Substantia nigra (tissue), 51 donors: ENCODE measurements at places on chromosomes 7 and 10.

- no peak for DNase-seq
Measured at GRCh38 chr10:76453997-76454396, 1022.6 kb downstream of the LRMDA start.

DNA sequence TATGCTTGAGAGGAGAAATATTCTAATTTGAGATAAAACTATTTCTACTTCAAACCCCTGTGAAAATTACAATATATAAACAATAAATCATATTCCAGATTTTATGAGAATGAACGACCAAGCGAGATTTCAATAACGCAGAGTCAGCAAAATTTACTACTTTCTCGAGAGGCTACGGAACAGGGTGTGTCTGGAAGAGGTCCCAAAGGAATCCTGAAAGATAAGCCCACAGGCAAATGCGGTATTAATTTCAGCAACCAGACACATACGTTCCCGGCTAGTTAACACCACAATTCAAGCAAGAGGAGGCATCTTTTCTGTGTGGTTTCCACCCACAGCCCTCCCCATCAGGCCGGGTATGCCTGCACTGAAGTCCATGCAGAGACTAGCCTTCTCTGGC, 26.4 kb downstream of the BEND7 start:
- DNase-seq: no peak

GRCh38 chr7:50618281-50618680, 53.1 kb upstream of the DDC start:
- no peak for DNase-seq

DNA sequence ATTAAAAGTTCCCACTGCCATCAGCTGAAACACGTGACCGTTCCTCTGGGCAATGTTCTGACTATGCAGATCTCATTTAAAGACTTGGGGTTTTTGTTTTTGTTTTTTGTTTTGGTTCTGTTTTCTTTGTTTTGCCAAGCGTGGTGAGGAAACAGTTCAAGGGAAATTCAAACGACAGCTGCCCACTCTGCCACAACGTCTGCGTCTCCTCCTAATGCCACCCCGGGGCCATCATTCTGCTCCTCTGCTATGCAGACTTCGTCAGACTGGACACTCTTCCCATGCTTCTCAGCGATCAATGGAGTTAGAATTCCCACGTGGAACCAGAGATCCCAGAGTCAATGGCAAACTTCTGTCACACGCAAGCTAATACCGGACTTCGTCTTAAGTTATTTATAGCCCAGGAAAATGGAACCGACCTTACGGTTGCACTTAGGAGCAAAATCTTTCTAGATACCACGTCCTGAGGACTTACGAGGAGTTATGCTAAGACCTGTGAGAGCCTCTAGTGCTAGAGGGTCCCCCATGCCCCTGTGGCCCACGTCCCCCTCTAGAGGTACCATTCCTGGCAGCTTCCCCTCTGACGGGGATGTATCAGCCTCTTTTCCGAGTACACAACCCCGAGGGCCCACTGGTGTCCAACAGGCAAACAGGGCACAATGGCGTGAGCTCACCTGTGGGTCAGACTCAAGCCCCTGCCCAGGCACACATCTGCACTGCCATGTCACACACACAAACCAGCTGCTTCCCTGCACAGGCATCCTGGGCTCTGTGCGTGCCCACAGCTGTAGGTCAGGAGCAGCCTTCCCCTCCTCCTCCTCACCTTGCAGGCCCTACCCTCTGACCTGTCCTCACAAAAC, 24.4 kb downstream of the EBF3 start:
- DNase-seq: no peak

- no peak for DNase-seq
Measured at GRCh38 chr7:2357165-2357564, 2.5 kb downstream of the EIF3B start.

DNA sequence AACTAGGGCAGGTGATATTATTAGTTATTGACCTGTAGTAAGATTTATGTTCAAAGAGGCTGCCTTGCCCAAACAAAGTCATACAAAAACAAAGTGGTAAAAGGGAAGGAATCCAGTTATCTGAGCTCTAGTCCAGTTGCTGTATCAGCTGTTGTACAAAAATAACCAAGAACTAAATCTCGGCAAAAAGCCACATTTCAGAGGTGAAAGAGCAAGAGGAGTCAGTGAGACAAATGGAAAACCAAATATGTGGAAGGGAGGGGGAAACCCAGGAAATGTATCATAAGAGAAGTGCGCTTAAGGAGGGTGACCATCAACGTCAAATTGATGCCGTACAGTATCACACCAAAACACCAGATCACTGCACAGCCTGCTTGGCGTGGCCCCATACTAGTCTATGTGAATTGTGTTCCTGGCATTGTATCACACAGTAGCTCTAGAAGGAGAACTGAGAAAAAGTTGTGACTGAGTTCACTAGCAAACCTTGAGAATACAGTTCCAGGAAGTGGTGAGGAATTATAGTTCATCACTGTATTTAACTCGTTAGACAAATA, 6.4 kb downstream of the AGBL3 start:
- DNase-seq: no peak

- no peak for DNase-seq
Measured at GRCh38 chr10:70354100-70354499, 28.3 kb downstream of the LRRC20 start.

- no peak for DNase-seq
Measured at GRCh38 chr7:142568435-142569097, 180.7 kb upstream of the PRSS1 start.

DNA sequence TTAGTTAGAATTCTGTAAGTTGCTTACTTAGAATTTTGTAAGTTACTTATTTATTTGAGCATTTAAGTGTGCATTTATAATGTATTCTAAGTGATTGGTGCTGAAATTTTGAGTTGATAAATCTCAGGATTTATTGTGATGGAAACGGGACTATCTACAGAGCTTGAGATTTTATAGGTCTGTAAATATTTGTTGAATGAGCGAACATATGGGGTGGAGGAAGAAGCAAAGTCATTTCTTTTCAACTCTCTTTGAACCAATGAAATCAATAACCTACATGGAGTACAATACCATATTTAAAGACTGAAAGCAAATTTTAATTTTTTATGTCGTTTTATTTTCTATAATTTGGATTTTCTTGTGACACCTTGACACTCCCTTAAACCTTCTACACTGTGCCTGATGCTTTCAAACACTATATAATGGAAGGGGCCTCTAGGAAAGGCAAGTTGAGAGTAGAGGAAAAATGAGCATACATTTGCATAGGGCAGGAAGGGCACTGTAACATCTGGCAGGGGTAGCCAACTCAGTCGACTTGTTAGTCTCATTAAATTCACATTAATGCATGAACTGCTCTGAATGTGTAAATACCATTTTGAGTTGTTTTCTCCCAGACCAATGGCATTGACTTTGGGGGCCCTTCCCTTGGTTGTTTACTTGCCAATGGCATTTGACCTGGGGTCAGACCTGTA, 204.2 kb downstream of the DYNC1I1 start:
- no peak for DNase-seq

- no peak for DNase-seq
Measured at GRCh38 chr7:32155712-32156111, 85.5 kb upstream of the PDE1C start.

DNA sequence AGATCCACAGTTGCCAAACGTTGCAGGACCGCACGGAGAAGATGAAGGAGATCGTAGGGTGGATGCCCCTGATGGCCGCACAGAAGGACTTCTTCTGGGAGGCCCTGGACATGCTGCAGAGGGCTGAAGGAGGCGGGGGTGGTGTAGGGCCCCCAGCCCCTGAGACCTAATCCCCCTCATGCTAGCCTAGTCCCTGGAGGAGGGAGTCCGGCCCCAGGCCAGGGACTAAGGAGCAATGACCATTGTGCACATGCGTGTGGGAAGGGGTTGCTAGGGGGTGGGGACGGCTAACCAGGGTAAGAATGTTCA, 1.5 kb upstream of the PCOLCE start:
- DNase-seq: no peak

- no peak for DNase-seq
Measured at GRCh38 chr10:48493083-48493871, 111.6 kb downstream of the ARHGAP22 start.

GRCh38 chr7:40836218-40836617, 701.4 kb downstream of the SUGCT start:
- no peak for DNase-seq
